ENCODE measurements at places on chromosomes 13 and 19.

- no peak for DNase-seq
Measured at GRCh38 chr13:90447734-90448101, 899.8 kb upstream of the MIR17HG start.

DNA sequence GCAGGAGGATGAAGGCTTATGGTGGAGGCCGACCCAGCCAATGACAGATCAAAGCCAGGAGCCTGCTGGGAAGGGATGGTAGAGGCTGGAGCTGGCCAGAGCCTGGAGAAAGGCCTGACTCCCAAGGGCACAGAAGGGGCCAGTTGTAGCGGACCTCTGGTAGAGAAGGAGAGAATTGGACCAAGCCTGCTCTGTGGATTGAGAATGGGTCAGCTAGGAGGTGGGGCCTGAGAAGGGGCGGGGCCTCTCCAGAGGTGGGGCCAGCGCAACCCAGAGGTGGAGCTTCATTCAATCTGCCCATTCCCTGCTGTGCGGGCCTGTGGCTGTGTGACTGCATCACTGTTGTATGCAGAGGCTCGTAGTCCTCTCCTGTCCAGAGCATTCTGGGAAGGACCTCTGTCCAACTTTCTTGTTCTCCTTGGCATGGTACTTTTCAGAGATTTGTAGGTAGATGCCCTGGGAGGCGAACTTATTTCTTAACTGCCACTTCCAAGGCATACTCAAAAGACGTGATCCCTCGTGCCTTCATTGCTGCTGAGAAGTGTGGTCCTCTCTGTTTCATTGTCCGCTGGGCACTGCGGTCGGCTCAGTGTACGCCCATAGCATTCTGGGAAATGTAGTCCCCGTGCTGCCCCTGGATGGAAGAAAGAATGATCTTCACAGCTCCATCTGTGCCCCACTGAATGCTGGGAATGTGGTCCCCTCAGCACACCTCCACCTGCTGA, 6.7 kb downstream of the GRIN2D start:
- no peak for DNase-seq

GRCh38 chr13:100459747-100460146, 128.8 kb downstream of the GGACT start:
- no peak for DNase-seq

GRCh38 chr19:27905074-27905473, 1307.9 kb downstream of the UQCRFS1 start:
- no peak for DNase-seq

DNA sequence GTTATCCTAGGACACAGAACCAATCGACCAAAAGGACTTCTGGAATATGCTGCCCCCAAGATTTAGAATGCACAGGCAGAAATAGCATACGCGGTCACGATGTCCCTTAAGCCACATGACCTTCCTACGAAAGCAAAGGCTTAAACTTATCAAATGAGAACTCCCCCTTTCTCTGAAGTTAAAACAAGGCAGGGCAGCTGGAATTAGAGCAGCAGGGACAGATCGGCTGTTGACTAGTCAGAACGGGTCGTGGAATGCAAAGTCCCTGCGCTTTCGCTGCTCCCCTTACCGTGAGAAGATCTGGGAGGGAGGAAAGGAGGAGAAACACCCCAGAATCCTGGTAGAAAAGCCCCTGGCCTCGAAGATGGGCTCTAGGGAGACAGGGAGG, 799 bp upstream of the USPL1 start:
- peak; percentile 49 for DNase-seq

DNA sequence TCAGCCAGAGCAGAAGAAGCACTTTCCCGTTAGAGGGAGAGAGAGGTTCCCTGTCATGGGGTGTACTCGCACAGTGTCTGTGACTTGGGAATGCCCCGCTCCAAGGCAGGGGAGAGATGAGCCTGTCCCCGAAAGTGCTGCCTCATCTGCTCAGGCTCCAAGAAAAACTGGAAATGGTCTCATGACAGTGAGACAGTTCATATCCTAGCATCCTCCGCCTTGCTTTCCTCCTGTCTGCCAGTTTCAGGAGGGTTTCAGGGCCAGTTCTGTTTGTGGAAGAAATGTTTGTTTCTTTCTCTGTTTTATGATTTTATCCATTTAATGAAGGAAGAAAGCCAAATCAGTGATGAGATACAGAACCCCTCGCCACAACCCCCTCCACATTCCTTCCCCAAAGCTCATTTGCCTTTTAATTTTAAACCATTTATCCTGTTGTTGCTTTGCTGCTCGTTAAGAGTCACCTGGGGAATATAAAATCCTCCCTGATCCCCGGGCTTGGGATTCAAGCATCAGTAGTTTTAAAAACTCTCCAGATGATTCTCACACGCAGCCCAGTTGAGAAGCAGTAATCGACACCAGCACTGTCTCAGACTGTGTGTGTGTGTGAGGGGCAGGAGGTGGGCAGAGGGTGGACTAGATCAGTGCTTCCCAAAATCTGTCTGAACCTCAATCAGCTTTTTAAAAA, 144.6 kb upstream of the UBL3 start:
- DNase-seq, result no peak

DNA sequence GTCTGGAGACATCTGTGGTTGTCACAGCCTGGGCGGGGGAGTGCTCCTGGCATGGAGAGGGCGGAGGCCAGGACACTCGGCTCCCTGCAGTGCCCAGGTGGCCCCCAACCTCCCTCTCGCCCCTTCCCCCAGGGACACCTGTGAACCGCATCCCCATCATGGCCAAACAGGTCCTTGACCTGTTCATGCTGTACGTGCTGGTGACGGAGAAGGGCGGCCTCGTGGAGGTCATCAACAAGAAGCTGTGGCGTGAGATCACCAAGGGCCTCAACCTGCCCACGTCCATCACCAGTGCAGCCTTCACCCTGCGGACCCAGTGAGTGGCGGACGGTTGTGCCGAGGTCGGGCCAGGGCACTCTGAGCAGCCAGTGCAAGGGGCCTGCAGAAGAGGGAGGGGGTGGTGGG, 20.0 kb upstream of the WDR18 start:
- DNase-seq, result no peak

DNA sequence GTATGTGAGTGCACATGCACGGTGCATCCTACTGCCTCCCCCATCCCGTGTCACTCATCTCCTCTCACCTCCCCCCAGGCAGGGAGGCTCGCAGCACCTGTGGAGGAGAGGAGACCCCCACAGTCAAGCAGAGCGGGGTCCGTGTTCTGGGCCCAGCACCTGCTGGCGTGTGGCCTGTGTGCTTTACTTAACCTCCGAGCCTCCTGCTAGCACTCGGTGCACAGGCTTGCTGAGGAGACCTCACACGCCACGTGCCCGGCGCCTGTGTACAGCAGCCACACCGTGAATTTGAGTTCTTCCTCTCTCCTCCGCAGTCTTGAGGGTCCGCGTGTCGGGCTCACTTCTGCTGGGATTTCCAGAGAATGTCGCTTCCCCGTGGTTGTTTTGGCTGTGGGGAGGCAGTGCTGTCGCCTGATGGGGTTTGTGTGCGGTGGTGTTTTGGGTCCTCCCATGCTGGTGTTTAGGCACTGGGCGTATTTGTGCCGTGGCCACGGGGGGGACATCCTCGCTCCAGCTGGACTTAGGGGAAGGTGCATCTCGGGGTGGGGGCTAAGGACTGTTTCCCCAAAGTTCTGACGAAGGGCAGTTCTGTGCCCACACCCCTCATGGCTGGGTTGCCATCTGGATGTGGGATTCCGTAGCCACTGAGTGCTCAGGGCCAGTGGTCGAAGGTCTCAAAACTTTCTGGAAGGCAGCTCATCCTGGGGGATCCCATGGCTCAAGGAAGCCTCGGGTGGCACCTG, 34.8 kb upstream of the TMEM255B start:
- no peak for DNase-seq

- no peak for DNase-seq
Measured at GRCh38 chr13:97786510-97786909, 167.0 kb upstream of the IPO5 start.

DNA sequence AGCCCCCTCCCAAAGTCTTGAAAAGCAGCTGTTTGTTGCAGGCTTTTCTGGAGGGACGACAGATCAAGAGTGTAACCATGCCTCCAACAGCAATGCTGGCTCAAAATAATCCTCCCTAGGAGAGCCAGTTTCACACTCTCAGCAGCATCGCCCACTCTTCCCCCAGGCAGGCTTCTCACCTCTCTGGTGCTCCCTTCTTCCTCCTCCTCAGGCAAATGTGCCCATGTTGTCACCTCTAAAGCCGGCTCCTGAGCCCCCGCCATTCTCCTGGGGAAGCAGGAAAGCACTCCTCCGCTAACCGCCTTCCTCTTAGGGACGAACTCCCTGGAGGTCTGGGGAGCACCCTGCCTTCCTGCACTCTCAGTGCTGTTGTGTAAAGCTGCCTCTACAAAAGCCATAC, 98.9 kb upstream of the SGCG start:
- no peak for DNase-seq

DNA sequence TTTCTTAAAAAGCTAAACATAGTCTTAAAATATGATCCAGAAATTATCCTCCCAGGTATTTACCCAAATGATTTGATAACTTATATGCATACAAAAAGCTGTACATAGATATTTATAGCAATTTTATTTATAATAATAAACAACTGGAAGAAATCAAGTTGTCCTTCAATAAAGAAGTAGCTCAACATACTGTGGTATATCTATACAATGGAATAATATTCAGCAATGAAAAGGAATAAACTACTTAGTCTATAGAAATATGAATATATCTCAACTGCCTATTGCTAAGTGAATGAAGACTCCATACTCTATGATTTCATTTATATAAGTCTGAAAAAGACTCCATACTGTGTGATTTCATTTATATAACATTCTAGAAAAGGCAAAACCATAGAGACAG, 47.1 kb upstream of the SLAIN1 start:
- no peak for DNase-seq

DNA sequence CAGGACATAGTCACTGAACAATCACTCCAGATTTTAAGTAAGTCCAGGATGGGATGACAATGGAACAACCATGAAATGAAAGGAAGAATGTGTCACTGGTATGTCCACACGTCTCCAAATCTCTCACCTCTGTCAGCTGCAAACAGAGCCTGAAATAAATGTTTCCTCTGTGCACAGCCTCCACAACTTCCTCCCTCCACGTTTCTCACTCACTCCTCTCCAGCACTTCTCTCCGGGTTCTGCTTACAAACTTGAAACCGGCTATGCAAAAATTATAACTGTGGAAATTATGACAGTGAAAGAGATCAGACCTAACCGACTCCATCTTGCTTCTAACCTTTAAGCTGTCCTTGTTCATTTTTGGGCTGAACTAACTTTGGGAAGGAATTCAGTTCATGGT, 35.0 kb upstream of the ALOX5AP start:
- no peak for DNase-seq

- no peak for DNase-seq
Measured at GRCh38 chr13:30446126-30446500, 19.6 kb downstream of the HMGB1 start.

GRCh38 chr13:73598020-73598712, 536.0 kb downstream of the KLF12 start:
- no peak for DNase-seq

GRCh38 chr13:49812812-49813211, 20.3 kb upstream of the KPNA3 start:
- no peak for DNase-seq

- no peak for DNase-seq
Measured at GRCh38 chr13:43307921-43308433, 284.6 kb downstream of the DNAJC15 start.

DNA sequence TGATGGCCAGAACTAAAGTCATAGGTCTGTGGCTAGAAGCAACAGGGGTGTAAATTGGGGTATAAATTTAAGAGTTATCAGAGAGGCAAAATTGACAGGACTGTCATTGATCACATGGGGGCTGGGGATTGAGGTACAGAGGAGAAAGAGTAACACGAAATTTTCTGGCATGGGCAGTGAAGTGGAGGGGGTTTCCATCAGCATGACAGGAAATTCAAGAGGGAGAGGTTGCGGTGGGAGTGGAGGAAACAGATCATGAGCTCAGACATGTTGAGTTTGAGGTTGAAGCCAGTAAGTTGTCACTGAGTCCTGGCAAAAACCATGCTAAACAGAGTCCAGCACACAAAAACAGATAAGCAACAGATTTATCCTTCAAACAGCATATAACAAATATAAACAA, 192.1 kb upstream of the TSC22D1 start:
- DNase-seq, result peak; percentile 61

DNA sequence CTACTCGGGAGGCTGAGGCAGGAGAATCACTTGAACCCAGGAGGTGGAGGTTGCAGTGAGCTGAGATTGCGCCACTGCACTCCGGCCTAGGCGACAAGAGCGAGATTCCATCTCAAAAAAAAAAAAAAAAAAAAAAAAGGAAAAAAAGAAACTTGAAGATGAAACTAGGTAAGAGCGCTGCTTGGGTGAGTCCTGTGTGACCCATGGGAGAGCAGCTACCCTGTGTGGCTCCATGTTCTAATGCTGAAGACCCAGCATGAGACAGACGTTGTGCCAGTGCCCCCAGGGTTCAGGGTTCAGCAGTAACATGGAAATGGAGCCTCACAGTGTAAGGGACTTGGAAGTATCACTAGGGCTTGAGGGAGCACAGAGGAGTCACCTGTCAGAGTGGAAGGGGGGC, 5.9 kb downstream of the ZNF784 start:
- no peak for DNase-seq

DNA sequence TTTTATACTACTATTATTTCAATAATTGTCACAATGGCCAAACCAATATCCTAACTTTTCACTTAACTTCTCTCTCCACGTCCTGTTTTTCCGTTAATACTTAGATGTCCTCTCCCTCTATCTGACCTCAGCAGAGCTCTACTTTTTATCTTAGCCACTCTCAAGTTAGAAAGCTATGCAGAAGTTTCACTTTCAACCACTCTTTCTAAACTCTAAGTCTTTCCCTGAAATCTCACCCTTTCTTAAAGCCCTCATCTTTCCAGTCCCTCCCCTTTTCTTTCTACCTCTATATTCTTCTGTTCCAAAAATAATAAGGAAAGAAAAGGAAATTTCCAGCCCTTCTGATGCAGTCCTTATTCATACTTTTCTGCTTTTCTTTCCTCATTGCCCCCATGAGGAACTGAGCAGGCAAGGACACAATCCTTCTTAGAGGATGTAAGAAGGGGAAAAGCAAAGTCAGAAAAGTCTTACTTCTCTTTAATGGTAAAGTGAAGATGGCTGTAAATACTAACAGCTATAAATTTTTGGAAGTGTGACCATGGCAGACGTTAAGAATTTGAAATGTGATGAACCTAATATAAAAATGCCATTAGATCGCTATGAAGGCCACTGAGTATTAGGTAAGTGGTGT, 23.0 kb downstream of the FAM216B start:
- no peak for DNase-seq

DNA sequence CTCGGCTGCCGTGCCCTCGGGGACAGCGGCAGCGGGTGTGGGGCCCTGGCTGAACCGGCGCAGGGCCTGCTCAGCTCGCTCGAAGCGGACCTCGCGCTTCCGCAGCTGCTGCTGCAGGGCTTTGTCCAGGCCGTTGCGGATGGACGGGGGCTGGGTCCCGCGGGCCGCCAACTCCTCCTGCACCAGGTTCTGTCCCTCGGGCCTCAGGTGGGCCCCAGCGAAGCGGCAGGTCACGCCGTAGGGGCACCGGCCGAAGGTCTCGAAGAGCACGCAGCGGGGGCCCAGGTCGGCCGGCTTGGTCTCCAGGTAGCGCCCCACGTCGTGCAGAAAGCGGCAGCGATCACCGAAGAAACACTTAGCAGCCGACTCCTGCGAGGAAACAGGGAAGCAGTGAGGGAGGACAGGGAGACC, 1.6 kb downstream of the DUS3L start:
- no peak for DNase-seq

Data from activated naive CD4-positive, alpha-beta T cell treated with anti-CD3 and anti-CD28 coated beads, Interleukin-2, amount 50 U/mL, for 72 hours (primary cell).